ENCODE measurements at places on chromosomes 6 and 20.
A peak's percentile ranks its signal among the peaks of the same experiment; 100 is the strongest.

- DNase-seq, result no peak
Observed at GRCh38 chr6:135073217-135073616, 18.6 kb upstream of the HBS1L start.

GRCh38 chr20:38645351-38645750 lies 43.7 kb downstream of the ARHGAP40 start:
- DNase-seq, result no peak

DNA sequence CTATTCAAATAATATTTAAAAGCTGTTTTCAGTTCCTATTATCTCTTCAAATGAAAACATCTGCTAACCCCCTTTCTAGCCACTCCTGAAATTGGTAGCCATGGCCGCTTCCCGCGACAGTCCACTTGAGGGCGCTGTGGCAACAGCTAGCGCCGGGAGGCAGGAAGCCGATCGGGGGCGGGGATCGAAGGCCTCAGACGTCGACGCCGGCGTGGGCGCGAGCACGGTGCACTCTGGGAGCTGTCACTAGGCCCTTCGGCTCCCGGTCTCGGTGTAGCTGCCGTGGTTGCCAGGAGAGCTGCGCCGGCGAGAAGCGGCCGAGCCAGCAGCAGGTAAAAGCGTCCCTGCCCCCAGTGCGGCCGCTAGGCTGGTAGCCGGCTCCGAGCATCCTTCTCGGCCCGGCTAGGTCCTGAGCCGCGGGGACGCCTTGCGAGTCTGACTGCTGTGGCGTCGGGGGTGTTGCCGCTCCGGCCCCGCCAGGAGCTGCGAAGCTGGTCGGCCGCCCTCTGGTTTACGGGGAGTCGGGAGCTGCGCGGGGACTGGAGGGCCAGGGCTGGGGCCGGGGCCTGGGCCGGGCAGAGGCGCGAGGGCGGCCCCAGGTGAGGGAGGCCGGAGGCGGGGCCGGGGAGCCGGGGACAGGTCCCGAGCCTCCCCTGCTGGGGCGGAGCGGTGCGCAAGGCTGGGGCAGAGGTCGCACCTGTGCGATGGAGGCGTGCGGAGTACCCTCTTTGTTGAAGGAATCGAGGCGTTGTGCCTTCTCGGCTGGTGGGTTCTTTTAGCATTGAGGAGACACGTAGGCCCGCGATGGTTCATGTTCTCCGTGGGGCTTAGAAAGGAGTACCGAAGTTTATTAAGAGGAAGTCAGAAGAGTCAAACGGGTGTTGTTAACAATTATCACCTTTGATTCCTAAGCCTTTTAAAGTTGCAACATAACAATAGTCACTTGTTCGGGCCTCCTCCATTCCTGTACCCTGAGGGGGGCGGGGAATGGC lies at the start of gene DOP1A:
Gene DOP1A, plus strand, starts transcription at position 224 of the 992 bp plus-strand sequence. CDS start 29,307 bp downstream, outside the sequence.
- DNase-seq, result peak; percentile 96

- DNase-seq, result no peak
Observed at GRCh38 chr6:5305968-5306626, 44.8 kb downstream of the FARS2 start.

- no peak for DNase-seq
Observed at GRCh38 chr6:155330922-155331321, 16.6 kb upstream of the TFB1M start.

GRCh38 chr20:44716309-44717106 lies 1.3 kb downstream of the CCN5 start:
- no peak for DNase-seq

DNA sequence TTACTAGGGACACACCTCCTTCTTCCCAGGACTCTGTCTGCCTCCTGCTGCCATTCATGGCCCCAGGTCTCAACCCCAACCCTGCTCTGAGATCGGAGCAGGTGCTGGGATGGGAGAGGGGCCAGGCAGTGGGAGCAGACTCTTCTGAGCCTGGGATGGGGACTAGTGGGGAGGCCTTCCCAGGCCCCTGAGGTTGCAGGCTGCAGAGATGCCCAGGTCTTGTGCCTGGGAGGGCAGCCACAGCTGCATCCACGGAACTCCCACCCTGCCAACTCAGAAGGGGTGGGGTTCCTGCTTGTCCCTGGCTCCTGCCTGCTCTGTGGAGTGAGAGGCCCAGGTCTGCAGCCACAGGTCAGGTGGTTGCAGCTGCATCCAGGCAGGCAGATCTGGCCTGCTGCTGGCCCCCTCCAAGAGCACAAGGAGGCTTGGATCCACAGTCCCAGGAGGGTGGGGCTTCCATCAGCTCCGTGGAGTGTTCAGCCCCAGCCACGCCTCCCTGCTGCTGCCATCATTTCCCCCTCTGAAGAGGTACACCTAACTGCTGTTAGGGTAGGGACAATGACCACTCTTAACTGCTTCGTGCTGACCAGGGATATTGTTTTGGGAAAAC lies 2.9 kb upstream of the SLC22A1 start:
- no peak for DNase-seq

GRCh38 chr20:23118144-23118543 lies 32.0 kb upstream of the CD93 start:
- DNase-seq, result no peak

DNA sequence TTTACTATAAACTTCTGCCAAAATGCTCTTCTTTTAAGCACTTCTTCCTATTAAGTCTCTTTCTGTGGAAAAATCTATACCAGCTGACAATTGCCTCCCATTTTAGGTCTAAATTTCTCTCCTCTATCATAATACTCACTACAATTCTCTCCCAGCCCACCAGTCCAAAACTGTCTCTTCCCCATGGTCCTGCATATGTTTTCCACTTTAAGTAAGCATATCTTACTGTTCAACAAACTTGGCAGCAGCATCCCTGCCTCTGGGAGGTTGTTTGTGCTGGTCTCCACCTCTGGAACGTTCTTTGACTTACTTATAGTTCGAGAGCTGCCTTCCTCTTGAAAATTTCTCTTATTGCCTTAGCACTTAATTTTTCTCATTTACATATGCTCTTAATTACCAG lies 180.5 kb downstream of the COL12A1 start:
- DNase-seq, result no peak

DNA sequence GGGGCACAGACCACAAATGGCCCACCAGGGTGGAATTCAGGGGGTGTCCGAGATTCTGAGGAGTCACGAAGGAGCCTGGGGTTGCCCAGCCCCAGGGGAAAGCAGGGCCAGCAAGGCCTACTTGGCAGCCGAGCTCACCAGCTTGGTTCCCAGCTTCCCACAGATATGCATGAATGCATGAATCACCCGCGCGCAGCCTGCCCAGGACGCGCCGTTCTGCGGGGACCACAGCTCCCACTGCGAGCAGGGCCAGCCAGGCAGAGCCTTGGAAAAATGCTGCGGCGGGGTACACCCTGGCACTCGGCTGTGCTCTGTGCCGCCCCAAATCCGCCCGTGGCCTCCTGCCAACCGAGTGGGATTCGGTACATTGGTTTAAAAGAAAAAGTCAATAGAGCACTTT lies 211.0 kb downstream of the NFATC2 start:
- DNase-seq, result no peak

DNA sequence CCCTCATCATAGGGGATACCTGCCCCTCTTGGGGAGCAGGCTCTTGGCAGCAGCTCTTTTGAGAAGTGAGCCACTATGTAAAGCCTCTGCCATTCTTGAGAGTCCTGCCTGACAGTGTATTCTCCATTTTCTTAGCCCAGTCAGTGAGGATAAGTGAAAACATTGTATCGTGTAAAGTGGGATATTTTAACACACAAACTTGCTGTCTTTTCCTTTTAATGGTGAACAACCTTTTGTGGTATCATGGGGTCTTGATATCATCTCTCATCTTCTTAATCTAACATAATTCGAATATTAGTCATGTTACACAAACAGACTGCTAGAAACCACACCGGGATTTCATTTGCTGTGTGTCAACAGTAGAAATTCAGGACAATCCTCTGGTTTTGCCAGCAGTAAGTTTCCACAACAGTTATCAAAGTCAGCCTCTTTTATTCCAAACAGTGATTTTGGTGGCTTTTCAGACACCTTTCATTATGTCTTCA lies 136.2 kb downstream of the HIVEP1 start:
- DNase-seq, result no peak

DNA sequence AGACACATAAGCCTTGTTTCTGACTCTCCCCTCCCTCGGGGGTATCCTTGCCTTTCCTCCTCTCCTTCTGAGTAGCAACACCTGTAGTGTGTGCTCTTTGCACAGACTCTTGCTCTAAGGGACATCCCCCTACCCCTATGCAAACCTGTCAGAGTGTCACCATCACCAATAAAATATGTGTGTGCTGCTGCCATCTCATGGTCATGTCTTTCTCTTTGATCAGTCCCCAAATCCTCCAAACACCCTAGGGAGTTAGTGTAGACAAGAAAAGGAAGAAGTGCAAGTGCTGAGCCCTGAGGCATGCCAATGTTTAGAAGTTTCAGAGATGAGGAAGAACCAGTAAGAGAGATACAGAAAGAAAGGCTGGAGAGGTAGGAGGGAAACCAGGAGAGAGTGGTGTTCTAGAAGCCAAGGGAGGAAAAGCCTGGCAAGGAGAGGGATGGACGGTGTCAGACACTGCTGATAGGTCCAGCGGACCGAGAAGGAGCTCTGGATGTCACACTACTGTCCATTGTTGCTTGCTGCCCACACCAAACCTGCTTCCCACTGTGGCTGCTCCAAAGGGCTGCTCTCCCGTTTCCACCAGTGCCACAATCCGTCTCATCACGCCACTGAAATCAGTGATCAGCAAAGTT lies 16.4 kb downstream of the TRMT6 start:
- peak; percentile 12 for DNase-seq

GRCh38 chr6:18155864-18156421 lies 721 bp downstream of the KDM1B start:
- peak; percentile 62 for DNase-seq

GRCh38 chr20:35625584-35626385 lies 10.2 kb downstream of the SPAG4 start:
- no peak for DNase-seq

DNA sequence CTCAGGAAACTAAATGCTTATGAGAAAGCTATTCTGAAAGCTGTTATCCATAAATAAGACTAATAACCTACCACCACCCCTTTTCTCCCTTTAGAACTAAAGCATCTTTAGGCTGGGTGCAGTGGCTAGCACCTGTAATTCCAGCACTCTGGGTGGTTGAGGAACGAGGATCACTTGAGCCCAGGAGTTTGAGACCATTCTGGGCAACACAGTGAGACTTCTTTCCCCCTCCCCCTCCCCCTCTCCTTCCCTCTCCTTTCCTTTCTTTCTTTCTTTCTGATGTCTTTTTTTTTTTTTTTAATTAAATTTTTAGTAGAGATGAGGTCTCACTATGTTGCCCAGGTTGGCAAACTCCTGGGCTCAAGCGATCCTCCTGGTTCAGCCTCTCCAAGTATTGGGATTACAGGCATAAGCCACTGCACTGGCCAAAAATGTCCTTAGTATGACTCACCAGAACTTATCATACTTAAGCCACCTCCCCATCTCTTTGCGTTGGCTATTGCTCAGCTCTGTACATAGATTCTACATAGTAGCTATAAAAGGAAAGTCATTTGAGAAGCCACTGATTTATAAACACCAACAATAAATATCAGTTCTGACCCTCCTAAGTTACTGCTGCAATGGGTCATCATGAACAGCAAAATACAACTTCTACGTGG lies 54.8 kb upstream of the SPDEF start:
- DNase-seq, result no peak

- DNase-seq, result no peak
Observed at GRCh38 chr20:49893242-49894072, 21.9 kb downstream of the SPATA2 start.

- no peak for DNase-seq
Observed at GRCh38 chr6:129492260-129492659, 217.7 kb downstream of the ARHGAP18 start.

DNA sequence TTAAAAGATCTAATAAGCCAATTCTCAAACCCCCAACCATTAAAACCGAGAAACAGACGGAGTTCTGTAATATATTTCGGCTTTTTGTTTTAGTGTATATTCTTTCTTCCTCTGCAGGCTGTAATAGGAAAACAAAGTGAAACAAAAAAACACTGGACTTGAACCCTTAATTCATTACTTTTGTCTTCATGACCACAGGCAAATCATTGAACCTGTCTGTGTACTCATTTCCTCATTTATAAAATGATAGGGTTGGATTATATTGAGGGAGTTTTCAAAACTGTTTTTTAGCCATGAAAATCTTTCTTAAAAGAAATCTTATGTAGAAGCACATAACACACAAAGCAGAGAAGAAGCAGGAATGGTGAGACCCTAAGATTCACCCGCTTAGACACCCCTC lies 278.8 kb downstream of the CD83 start:
- DNase-seq, result no peak

DNA sequence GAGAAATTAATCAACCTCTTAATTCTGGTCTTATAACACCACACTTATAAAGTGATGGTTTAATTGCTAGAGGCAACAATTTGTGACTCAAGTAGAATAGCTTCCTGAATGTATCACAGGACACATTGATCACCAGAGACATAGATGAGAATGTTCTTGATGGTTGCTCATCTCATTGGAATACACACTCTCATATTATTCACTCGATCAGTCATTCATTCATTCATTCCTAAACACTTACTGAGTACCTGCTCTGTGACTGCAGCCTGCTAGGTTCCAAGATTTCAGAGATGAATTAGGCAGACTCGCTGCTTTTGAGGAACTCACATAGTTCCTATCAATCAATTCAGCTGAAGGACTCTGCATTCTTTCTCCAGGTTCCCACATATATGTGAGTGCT lies 365.1 kb upstream of the SOX4 start:
- DNase-seq, result no peak

DNA sequence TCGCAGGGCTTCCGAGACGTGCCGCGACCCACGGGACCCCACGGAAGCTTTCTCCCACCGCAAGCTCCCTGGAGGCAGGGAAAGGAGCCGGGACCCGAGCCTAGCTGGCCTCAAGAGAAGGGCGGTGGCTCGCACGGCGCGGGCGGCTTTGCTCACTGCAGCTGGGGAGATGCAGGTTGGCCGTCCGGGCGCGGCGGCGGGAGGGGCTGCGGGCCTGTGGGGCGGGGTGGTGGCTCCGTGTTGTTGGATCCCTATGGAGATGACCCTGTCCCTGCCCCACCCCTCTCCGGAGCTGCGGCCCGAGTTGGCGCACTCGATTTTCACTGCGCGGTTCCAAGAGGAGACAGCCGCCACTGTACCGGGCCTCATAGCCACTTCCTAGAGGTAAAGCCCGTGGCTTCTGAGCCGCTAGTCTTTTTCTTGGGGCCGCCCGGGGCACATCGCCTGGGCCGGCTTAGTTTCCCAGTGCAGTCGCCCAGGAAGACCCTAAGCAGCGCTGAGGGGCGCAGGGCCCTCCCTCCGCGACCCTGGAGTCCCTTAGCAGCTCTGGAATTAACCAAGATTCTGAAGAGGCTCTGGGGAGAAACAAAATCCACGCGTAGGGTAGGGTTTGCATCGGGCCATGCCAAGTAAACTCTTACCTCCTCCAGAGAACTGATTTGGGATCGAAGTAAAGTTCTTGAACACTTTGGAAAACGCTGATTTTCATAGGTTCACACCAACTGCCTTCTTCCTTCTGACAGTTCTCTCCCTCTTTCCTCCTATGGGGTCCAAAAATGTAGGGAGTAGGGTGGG lies at the start of gene ECT2L:
Gene ECT2L, plus strand, starts transcription at position 279 of the 795 bp plus-strand sequence. CDS start 17,188 bp downstream, outside the sequence.
- DNase-seq, result peak; percentile 57
